CD4-positive, alpha-beta memory T cell (primary cell): ENCODE measurements at places on chromosomes 7 and 10.

- DNase-seq: no peak
Measured at GRCh38 chr7:27124096-27124901, 6.3 kb downstream of the HOXA4 start.

DNA sequence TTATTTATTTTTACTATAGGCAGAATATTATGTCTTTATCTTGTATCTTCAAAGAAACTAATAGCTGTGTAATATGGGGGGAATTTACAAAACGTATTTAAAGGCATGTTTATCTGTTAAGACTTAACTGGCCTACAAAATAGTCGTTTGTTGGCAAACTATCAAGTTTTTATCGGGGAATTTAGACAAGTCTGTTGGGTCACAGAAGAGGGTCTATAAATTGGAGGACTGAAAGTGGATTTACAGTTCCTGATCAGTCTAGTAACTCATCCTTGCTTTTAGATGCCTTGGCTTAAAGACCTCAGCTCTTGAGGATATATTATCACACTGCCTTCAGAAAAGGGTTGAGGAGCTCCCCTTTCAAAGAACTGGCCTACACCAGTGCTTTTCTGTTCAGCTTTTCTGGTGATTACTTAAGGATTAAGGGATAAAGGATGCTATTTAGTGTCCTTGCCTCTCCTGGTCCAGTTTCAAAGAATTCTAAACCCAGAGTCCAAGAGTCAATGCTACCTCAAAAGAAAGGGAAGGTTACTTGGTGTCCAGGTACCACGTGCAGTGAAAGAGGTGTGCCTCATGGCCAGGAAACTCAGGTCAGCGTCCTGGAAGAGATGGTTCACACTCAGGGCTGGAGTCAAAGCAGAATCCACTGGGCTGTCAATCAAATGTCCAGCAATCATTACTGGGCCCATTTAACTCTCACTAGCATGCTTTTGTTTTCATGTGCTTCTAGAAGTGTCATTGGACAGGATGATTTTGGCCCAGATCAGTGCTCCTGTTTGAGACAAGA lies 42.9 kb upstream of the ABI1 start:
- DNase-seq: no peak

- DNase-seq: no peak
Measured at GRCh38 chr7:44846816-44847508, 925 bp downstream of the H2AZ2 start.

DNA sequence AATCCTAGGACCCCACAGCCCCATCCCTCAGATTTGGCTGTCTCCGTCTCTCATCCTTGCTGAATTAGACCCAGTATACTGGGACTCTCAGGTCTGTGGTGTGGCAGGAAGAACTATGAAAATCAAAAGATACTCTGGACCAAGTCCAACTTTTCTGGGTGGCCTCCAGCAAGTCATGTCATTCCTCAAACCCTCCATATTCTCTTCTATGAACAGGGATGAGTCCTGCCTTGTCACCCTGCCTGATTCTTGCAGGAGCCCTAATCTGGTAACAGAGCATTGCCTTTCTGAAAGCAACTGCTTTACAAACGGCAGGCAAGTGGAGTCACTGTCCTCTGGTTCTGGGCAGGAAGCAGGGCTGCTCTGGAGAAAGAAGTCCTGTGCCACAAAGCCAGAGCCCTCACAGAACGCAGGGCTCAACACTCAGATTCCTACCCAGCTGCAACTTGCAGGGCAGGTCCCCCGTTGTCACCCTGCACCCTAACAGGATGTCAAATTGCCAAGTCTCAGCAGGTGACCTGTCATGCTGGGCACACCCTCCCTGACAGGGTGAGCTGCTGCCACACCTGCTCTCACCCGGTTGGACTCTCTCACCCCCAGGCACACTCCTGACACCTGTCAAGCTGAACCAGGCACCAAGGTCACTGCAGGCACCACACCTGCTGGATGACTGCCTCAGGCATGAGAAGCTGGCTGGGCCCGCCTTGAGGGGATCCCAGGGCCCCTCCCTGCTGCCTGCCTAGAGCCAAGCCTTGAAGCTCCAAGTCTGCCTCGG lies 227.7 kb downstream of the KCNMA1 start:
- DNase-seq: no peak
